ENCODE measurements at places on chromosomes 6 and 20.

DNA sequence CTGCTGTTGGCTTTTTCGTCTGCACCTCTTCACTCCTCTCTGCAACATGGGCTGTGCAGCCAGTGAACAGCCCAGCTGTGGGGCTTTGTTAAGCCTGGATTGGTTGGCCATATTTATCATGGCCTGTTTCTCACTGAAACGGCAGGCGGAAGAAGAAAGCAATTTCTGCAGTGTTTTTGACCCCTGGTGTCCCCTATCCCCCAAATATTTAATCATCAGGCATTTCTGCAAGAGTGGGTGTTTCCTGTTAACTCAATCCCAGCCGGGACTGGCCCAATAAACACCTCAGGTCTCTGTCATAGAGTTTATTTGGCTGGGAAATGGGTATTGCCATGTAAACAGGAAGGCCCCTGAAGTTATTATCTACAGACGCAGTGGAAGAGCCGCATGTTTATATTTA lies 174.8 kb upstream of the SUPT3H start:
- no peak for DNase-seq

DNA sequence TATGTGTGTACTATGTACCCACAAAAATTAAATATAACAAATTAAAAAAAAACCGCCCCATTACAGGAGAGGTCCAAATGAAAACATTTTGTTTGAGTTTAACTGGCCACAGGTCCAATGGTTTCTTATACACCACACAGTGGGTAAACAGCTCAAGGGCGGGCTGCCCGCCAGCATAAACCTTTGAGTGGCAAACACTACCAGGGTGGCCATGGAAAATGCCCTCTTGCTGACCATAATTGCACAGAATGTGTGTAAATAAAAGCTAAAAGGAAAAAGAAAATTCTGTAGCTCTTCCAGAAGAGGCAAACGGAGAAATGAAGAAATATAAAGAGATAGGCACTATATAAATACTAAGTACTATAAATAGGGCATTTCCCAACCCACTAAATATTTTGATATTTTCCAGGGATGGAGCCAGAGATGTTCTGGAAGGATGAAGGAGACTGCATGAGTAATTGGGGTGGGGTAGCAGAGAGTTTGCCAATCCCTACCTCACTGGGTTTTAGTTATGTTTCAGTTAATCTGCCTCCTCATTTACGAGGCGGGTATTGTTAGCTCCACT lies 1.1 kb upstream of the CDC5L start:
- no peak for DNase-seq

GRCh38 chr6:511488-512137 lies 120.1 kb downstream of the IRF4 start:
- no peak for DNase-seq

DNA sequence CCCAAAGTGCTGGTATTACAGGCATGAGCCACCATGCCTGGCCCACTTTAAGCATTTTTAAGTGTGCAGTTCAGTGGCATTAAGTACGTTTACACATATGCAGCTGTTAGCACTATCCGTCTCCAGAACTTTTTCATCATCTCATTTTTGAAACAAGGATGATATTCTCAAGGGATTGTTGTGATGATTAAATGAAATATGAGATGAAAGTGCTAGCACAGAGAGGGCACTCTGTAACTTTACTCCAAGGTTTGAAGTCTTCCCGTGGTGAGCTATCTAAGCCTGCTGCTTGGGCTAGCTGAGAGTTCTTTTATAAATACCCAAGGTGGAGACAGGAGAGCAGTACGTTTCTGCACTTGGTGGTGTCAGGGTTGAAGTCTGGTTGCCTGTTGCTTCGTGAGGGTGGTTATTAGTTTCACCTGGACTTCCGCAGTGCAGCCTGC lies 6.6 kb downstream of the TM9SF4 start:
- no peak for DNase-seq

DNA sequence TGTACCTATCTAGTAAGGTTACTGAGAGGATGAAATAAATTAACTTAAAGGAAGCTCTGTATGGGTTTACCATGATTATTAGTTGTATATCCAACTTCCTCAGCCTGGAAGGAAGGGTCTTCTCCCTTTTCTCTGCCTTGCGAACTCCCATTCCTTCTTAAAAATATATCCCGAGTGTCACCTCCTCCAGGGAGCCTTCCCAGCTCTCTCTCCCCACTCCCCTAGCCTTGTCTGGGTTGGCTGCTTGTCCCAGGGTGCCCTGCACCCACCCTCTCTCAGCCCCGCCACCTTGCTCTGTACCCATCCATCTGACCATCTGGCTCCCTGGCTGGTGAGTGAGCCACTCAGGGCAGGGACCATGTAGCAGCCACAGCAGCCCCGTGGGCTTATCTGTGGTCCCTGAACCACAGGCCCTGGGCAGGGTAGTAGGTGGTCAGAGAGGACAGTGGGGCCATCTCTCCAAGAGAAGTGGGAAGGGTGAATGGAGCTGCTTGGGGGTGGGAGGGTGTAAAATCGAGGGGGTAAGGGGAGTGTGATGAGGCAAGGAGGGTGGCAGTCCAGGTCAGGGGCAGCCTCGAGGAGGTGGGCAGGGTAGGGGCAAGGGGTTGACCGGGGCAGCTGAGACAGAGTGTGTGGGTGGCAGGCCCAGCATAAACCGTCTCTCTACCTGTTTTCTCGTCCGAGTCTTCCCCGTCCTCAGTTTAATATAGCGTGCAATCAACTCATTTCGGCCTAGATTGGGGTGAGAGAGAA lies 12.8 kb downstream of the TEAD3 start:
- DNase-seq: no peak
